ENCODE measurements at places on chromosomes 5 and 9.

GRCh38 chr5:88745093-88745696 is 137.8 kb downstream of the MEF2C start:
- no peak for DNase-seq

- no peak for DNase-seq
Measured at GRCh38 chr5:107670932-107671741, at the start of gene EFNA5. EFNA5 (minus strand) TSS chr5:107670937.

DNA sequence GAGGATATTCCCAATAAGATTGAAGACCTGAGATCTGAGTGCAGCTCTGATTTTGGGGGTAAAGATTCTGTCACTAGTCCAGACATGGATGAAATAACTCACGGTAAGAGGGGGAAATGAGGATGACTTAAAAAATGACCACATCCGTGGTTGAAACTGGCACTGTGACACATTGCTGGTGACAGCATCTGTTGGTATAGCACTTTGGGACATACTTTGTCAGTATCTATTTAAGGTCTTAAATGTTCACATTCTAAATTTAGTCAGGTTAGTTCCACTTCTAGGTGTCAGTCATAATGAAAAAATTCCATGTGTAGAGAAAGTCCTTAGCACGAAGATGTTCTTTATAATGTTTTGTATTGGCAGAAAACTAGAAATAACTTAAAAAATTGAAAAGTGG is 70.9 kb downstream of the GAPVD1 start:
- DNase-seq: peak; percentile 7

DNA sequence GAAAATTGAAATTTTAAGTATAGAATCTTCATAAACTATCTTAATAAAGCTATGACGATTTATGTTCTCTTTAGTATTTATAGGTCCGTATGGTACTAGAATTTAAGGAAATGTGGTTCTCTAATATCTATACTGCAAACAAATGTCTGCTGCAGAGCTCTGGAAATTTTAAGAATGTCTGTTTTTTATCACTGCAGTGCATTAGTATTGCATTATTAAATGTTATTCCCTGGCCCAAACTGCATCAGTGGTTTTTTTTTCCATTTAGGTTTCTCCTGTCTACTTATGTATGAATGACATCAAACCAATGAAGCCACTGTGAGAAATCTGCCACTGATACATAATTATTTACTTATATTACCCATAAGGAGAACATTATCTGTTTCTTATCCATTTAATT is 211.4 kb upstream of the CD180 start:
- DNase-seq: no peak

DNA sequence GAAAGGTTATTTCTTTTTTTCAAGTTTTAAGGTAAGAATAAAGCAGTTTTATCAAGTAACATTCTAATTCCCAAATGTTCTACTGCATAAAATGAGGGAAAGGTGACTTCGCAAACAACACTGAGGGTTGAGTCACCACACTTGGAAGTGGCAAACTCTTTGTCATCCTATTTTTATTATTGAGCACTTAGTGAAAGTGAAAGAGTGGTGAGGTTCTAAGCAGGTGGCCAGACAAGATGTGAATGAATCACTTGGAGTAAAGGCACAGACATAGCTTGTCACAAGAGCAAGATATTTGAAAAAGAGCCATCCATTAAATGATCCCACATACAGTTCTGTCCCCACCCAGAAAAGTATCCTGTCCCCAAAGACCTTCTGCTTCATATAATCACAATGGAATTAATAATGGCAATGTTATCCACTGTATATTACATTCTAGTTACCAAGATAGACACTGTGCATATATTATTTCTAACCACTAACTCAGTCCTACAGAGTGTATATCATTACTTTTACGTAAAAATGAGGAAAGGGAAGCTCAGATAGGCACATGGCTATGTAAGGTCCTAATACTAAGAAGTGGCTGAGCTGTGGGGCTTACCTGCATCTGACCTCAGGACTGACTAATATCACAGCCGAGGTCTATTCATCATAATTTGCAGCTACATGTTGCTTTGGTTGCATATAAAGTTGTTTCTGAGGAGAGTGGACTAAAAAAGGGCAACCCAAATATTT is 730.4 kb upstream of the MEF2C start:
- DNase-seq: no peak

- DNase-seq: no peak
Measured at GRCh38 chr9:34328500-34328986, 525 bp downstream of the KIF24 start.
